ENCODE measurements at places on chromosomes 3 and 15. TPM values are rescaled to one million over a fixed set of nuclear protein-coding genes. Genes with fewer than 3 reads are reported as not detected.

The RMDN3 gene
- 36.4 TPM for total RNA-seq

The SUSD5 gene
- total RNA-seq = 9.3 TPM

The C3orf22 gene
- total RNA-seq = not detected

The TMED3 gene
- 101 TPM for total RNA-seq

The POLQ gene
- total RNA-seq = 7.8 TPM

The PRKCD gene
- total RNA-seq = 2.8 TPM

The POTEB2 gene
- not detected for total RNA-seq

The SIN3A gene
- total RNA-seq = 47.9 TPM

The CORO2B gene
- 0.32 TPM for total RNA-seq

The MYO5C gene
- 19.4 TPM for total RNA-seq

The BCL2A1 gene
- total RNA-seq = not detected

The HLTF gene
- total RNA-seq = 18.1 TPM

The MORC1 gene
- total RNA-seq = not detected

The CHRNA5 gene
- 2.6 TPM for total RNA-seq

The ARHGAP31 gene
- total RNA-seq = 42.5 TPM

The SLC12A1 gene
- not detected for total RNA-seq

The LTF gene
- total RNA-seq = 0.13 TPM

The COLQ gene
- total RNA-seq = 1.7 TPM

The GHSR gene
- not detected for total RNA-seq

The GOLGA8J gene
- total RNA-seq = 0.13 TPM

The SEMA3F gene
- 47.1 TPM for total RNA-seq

The SNTN gene
- total RNA-seq = not detected

The MUC20 gene
- total RNA-seq = not detected

The KLHL6 gene
- total RNA-seq = 6.9 TPM

The RARB gene
- total RNA-seq = 18.5 TPM

The SAMMSON gene
- total RNA-seq = not detected

The KAT2B gene
- total RNA-seq = 17.6 TPM

The DET1 gene
- total RNA-seq = 2.5 TPM

The MAGEL2 gene
- not detected for total RNA-seq

The CLSTN2 gene
- total RNA-seq = 1.5 TPM

The SLC51A gene
- total RNA-seq = not detected

The ADCY5 gene
- total RNA-seq = 0.06 TPM

The TMEM108 gene
- under 0.01 TPM for total RNA-seq

The SLC2A2 gene
- not detected for total RNA-seq

The XIRP1 gene
- total RNA-seq = not detected

The MUSTN1 gene
- total RNA-seq = not detected

The SMCO1 gene
- total RNA-seq = not detected

The AGBL1 gene
- total RNA-seq = not detected

The LRRIQ4 gene
- total RNA-seq = not detected

The CKMT1B gene
- total RNA-seq = not detected

The PPCDC gene
- total RNA-seq = 12.0 TPM
